ENCODE measurements at places on chromosomes 1 and 21.

DNA sequence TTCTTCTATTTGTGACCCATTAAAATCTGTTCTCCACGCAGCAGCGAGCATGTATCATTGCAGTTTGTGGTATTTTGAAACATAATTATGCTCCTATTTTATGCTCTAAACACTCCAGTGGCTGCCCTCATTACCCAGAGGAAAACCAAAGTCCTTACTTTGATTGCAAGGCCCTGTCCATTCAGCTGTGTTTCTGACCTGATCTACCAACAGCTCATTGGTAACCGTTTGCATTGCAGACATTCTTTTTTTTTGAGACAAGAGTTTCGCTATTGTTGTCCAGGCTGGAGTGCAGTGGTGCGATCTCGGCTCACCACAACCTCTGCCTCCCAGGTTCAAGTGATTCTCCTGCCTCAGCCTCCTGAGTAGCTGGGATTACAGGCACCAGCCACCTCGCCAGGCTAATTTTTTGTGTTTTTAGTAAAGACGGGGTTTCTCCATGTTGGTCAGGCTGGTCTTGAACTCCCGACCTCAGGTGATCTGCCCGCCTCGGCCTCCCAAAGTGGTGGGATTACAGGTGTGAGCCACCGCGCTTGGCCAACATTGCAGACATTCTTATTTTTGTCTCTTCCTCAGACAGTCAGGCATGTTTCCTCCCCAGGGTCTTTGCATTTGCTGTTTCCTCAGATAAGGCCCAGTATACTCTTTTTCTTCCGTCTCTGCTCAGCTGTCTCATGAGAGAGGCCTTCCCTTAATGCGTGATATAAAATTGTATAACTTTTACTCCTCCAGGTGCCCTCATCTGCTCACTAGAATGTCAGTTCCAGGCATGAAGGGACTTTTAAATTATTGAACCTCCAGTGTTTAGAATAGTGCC lies 32.5 kb downstream of the THRAP3 start:
- DNase-seq = no peak

DNA sequence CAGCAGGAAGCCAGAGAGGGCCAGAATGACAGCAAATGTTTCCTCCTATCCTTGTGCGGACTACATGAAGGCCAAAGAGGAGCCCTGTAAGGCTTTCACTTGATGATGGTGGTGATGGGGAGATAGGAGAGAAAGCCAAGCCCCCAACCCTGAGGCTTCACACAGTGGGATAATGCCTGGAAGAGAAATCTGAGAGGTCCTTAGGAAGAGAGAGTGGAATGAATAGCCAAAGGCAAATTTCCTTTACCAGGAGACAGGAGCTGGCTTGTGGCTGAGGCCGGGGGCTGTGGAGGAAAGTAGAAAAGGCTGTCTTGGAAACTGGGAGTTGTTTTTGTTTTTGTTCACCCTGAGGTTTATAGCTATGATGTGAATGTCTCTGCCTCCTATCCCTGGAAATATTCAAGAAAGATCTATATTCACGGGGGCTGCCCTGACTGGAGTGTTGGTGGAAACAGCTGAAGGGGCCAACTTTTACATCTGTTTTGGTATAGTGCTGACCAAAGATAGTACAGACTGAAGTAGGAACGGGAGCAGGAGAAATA lies 13.0 kb upstream of the RNF19B start:
- no peak for DNase-seq

DNA sequence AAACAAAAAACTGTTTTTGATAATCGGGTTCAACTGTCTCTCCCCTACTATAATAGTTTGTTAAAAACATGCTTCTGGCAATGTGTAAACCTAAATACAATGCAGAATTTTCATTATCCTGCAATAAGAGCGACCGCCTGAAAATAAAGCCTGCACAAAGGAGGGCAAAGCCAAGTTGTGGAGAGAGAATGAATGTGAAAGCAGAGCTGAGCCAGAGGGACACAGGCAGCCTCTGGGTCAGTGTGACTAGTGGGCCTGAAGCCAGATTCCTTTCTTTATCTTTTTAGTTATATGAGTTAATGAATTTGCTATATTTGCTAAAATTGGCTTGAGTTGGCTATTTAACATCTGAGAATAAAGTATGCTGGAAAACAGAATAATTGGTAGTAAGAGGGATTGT lies 615.2 kb downstream of the PLA2G4A start:
- no peak for DNase-seq

- no peak for DNase-seq
Measured at GRCh38 chr1:40588586-40588985, 57.1 kb downstream of the ZNF684 start.

DNA sequence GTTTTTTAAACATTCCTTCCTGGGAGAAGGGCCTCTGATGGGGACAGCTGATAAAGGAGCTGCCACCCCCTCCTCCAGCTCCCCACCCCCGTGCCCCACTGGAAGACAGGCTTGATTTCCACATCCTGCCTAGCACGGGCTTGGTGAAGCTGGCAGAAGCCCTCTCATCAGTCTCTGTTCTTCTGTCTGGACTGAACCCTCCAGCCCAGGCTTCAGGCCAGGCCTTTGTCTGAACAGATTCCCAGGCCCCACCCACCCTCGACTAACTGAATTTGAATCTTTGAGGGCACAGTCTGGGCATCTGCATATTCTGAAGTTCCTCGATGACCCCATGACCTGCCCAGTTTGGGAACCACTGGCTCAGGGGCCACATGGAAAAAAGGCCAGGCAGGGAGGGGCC lies 75.3 kb downstream of the CD58 start:
- no peak for DNase-seq

GRCh38 chr1:208025031-208025430 lies 114.1 kb upstream of the CD34 start:
- no peak for DNase-seq

GRCh38 chr1:165856606-165857005 lies 29.2 kb downstream of the UCK2 start:
- no peak for DNase-seq

DNA sequence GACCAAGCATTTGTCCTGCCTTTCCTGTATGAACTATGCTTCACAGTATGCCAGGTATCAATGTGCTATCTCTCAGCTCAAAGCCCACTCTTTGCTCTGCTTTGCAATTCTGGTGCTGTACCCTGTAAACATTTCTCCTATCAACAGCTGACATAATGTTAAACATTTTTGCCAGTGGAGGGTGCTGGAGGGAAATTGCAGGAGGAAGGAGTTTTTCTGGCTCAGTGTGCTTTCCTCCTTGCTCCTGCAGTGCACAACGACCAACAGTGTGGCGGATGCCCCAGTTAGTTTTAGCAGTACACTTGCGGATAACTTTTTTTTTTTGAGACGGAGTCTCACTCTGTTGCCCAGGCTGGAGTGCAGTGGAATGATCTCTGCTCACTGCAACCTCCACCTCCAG lies 67.1 kb upstream of the PTGFRN start:
- no peak for DNase-seq

DNA sequence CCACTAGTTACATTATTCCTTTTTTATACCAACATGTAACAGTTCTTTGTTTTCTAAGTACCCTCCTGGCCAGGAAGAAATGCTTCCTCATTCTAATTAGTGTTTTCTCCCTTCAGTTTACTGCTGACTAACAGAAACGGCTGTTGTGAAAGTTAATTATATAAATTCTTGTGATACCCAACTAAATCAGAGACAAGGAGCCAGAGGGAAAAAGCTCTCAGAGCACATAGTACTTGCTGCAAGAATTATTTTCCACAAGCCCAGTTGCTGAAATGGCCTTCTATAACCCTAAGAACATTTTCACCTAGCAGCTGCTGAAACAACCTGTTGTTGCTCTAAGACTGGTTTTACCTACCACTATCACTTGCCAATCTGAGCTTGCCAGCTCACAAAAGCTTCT lies 82.4 kb downstream of the FAF1 start:
- DNase-seq = no peak

- DNase-seq = no peak
Measured at GRCh38 chr1:51741121-51741681, 124.3 kb downstream of the OSBPL9 start.

DNA sequence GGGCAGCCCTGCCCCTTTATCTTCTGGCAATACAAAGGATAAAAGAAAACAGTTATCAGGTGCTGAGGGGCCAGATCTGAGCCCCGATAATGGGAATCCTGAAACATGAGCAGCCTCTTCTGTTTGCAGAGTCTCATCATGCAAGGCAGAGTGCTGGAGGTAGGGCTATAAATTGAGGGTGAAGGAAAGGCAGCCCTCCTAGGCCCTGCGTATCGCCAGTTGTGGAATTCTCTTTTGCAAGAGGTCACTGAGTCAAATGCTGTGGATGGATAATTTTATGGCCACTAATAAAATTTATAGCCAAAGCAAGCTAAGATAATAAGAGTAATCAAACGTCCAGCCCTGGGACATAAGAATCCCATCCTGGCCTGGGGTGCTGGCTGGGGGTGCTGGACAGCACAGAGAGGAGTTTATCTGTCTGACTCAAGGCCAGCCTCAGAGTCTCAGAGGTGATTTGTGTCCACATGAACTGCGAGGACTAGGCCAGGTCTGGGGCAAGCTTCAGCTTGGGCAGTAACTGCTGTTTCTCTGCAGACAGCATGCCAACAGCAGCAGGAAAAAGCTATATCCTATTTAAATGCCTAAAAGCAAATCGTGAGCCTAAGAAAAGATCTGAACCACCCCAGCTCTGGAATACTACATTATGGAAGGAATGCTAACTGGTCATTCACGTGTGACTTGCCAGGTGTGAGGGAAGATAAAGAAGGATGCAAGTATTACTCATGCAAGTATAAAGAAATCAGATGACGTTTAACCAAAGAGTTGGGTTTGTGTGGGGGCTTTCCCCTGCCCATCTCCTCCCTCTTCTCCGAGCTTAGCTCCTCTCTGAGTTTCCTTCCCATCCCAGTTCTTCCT lies 254.8 kb downstream of the KIF26B start:
- DNase-seq = no peak

DNA sequence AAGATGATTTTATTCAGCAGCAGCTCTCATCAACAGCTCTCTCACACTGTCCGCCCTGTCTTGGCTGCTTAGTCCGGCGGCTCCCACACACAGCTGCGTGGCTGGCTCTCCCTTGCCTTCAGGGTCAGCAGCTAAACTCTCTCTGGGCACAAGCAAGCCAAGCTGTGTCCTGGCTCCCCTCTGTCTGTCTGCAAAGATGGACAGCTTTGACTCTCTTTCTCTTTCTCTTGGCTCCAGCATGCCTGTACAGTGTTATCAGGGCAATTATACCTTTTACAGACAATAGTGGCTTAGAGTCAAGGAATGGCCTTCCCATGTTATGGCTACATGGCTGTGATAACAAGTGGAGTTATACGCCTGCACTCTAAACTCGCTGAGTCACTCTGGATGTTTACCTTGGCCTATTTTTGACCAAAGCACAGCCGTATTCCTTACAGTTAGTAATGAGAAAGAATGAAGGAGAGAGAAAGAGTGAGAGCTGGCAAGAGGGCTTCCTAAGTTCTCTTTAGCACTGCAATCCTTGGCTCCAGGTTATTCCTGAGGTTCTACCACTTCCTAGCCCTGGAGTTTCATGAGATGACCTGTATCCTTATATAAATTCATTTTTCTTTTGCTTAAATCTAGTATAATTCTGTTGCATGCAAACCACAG lies 59.9 kb upstream of the ZSWIM5 start:
- no peak for DNase-seq

DNA sequence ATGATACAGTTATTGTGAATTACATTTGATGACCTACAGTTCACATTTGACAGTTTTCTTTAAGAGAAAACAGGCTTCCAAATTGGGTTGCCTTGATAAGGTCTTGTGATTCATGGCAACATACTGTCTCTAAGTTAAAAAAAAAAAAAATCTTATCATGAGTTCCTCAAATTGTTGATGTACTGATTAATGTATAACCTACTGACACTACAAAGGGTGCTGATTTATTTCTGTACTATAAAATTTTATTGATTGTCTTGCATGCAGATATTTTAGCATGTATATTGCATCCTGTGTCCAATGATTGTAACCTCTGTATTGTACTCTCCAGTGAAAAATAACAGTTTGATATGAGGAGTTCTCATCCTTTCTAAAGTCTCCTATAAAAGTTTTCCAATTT lies 197.3 kb upstream of the IVNS1ABP start:
- DNase-seq = no peak

DNA sequence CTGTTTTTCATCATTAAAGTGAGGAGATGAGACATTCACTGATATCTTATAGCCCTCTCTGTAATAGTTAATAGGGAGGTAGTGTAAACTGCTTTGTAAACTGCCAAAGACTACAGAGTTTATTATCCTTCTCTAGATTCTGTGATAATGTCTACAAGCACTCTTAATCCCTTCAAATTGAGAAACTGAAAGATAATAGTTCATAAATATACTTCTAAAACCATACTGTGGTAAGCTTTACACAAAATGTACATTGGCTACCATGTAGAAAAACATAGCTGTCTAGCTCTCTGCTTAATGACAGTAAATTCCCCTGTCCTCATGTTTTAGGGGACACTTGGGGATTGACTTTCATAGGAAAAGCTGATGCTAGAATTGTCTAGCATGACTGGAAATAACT lies 39.6 kb downstream of the CXADR start:
- no peak for DNase-seq

DNA sequence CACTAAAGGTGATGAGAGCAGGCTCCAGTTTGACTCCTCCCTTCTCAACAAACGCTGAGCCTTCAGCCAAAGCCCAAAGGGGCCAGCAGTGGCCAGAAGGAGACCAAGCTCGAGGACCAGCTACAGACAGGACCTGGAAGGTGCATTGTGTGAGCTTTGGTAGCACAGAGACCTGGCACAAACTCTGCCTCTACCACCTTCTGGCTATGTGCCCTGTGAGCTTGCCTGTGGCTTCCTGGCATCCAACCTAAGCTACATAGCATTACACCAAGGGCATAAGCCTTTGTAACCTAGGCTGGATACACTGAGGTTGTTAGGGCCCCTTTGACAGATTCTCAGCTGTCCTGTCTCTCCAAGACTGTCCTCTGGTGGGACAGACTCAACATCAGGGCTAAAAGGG lies 6.6 kb upstream of the VWA5B1 start:
- no peak for DNase-seq

GRCh38 chr1:208329300-208329699 lies 85.1 kb upstream of the PLXNA2 start:
- DNase-seq = no peak

DNA sequence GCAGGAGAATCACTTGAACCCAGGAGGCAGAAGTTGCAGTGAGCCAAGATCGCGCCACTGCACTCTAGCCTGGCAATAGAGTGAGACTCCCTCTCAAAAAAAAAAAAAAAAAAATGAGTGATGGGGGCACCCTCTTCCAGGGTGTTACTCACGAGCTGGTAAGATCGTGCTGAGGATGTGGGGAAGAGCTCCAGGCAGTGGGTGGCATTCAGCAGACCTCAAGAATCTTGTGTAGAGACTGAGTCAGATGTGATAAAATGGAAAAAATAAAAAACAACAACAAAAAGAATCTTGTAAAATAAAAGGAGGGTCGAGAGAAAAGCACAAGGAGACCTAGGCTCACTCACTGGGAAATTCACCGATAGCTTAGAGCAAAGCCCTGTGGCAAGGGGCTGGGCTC lies 38.5 kb downstream of the EPHA2 start:
- no peak for DNase-seq

- no peak for DNase-seq
Measured at GRCh38 chr1:119674835-119675289, 26.8 kb upstream of the ZNF697 start.
